CD4-positive, CD25-positive, alpha-beta regulatory T cell (primary cell): ENCODE measurements at places on chromosomes 12 and 14. TPM values are rescaled to one million over a fixed set of nuclear protein-coding genes. Genes with fewer than 3 reads are reported as not detected.

- no peak for DNase-seq
Observed at GRCh38 chr12:48054955-48055821, 50.7 kb downstream of the SENP1 start.

GRCh38 chr12:111314953-111315539, 53.8 kb downstream of the PHETA1 start:
- DNase-seq, result no peak

Gene LUM
- not detected for total RNA-seq

GRCh38 chr12:119207063-119207560, 28.4 kb downstream of the HSPB8 start:
- no peak for DNase-seq

DNA sequence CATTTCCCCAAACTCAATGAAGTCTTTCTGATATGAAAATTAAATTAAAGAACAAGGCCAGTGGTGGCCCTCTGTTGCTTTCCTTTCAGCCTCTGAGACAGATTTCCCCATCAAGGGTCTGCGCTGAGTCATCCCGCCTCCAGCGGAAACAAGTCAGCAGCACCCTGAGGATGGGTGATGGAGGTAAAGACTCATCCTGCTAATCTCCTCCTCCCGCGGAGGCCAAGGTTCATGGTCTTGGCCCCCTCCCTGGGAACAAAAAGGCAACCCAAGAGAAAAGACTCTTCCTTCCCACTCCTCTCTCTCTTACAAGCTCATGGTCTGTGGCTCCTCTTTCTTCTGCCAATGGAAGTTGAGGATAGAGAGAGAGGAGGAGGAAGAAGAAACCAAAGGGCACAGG, 9.0 kb upstream of the NUMB start:
- peak; percentile 19 for DNase-seq

Gene ENDOU
- total RNA-seq, result not detected

Gene FOXG1
- not detected for total RNA-seq

GRCh38 chr12:26557326-26557725, 275.7 kb downstream of the ITPR2 start:
- no peak for DNase-seq

Gene KRT77
- not detected for total RNA-seq
